ENCODE measurements at places on chromosomes 3 and 15. TPM values are rescaled to one million over a fixed set of nuclear protein-coding genes. Genes with fewer than 3 reads are reported as not detected.

The THPO gene
- polyA plus RNA-seq, result 0.21 TPM

DNA sequence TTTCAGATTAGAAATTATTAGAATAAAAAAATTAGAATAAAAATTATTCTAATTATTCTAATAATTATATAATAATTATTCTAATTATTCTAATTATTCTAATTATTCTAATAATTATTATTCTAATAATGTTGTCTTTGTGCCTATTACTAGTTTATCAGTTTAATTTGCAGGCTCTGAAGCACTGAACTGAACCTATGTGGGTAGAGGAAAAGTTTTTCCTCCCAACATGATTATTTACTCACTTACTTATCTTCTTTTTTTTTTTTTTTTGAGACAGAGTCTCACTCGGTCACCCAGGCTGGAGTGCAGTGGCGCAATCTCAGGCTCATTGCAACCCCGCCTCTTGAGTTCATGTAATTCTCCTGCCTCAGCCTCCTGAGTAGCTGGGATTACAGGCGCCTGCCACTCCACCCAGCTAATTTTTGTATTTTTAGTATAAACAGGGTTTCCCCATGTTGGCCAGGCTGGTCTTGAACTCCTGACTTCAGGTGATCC lies 39.7 kb upstream of the C15orf39 start:
- H3K36me3 ChIP-seq, result no peaks in the 10 kb centered on the region
- no peak for DNase-seq
- no peak overlapping the region for H3K27ac ChIP-seq
- no peaks in the 10 kb centered on the region for H3K4me1 ChIP-seq
- no peak overlapping the region for H3K4me3 ChIP-seq
- no peaks in the 10 kb centered on the region for H3K27me3 ChIP-seq

DNA sequence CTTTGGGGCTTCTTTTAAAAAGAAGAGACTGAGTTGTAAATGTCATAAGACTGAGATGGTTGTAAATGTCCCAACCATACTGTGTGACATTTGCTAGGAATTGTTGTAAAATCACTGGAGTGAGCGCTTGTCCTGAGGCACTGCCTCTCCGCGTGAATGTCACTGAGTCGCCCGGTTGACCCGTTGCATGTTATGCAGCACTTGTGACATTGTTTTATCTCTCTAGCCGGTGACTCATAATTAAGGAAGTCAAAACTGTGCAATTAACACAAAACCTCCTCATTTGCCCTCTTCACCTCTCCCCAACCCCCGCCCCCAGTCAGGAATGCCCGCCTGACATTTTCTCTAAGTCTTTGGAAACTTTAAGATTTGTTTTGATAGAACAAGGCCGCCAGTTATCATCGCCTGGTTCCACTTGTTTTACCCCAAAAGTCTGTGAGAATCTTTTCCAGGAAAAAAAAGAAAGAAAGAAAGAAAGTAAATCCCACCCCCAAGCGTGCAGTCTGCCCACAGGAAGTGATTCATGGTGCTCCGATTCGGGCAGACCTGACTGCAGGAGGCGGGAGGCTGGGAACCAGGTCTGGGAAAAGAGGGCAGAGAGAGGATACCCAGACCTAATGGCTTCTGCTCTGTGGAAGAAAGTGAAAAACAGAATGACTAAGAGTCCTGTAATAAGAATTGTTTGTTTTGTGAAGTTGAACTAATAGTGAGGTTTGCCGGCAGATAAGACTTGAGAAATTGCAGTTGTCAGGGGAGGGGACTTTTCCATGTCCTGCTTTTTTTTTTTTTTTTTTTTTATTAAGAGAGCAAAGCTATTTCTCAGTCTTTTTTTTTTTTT lies 84.8 kb downstream of the SMAD3 start:
- H3K4me1 ChIP-seq, result peaks cover 36% of the 10 kb centered on the region
- no peaks in the 10 kb centered on the region for H3K27me3 ChIP-seq
- H3K27ac ChIP-seq, result peak overlapping the region; percentile 1
- DNase-seq, result no peak
- no peak overlapping the region for H3K4me3 ChIP-seq

GRCh38 chr3:69716119-69716518 lies 23.1 kb upstream of the MITF start:
- H3K36me3 ChIP-seq, result no peaks in the 10 kb centered on the region
- no peak overlapping the region for H3K27ac ChIP-seq
- H3K27me3 ChIP-seq, result no peaks in the 10 kb centered on the region
- no peak for DNase-seq

DNA sequence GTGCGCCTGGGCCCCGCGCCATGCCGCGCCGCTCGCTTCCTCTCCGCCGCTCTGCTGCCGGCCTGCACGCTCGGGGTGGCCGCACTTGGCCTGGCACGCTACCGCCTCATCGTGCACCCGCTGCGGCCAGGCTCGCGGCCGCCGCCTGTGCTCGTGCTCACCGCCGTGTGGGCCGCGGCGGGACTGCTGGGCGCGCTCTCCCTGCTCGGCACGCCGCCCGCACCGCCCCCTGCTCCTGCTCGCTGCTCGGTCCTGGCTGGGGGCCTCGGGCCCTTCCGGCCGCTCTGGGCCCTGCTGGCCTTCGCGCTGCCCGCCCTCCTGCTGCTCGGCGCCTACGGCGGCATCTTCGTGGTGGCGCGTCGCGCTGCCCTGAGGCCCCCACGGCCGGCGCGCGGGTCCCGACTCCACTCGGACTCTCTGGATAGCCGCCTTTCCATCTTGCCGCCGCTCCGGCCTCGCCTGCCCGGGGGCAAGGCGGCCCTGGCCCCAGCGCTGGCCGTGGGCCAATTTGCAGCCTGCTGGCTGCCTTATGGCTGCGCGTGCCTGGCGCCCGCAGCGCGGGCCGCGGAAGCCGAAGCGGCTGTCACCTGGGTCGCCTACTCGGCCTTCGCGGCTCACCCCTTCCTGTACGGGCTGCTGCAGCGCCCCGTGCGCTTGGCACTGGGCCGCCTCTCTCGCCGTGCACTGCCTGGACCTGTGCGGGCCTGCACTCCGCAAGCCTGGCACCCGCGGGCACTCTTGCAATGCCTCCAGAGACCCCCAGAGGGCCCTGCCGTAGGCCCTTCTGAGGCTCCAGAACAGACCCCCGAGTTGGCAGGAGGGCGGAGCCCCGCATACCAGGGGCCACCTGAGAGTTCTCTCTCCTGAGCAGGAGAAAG lies 951 bp downstream of the GPR62 start:
- peaks cover 87% of the 10 kb centered on the region for H3K27me3 ChIP-seq
- H3K4me3 ChIP-seq, result no peak overlapping the region
- no peak for DNase-seq
- H3K4me1 ChIP-seq, result peaks cover 5% of the 10 kb centered on the region
- H3K27ac ChIP-seq, result no peak overlapping the region
- no peaks in the 10 kb centered on the region for H3K36me3 ChIP-seq
